Spinal cord (tissue), 10 donors: ENCODE measurements at places on chromosomes 5 and 9.
A peak's percentile ranks its signal among the peaks of the same experiment; 100 is the strongest.

DNA sequence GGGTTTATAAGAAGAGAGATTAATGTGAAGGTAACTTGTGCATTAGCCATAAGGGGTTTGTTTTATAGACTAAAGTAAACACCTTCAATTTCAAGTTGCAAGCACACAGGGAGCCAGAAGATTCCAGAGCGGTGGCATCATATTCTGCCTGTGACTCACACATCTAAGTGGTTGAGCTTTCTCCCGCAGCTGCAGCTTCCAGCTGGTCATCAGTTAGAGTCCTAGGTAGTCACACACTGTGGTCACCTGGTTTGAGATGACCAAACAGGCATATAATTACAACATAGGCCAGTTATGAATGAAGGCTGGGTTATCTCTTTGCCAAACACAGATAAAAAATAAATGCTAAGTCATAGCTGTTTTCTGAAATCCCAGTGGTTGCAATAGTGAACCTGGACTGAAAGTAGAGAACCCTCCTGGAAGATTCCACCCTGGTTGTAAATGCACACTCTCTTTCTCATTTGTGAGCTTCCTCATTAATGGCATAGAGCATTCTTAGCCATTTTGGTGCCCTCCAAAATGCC, 171.3 kb downstream of the GDNF start:
- DNase-seq, result no peak

DNA sequence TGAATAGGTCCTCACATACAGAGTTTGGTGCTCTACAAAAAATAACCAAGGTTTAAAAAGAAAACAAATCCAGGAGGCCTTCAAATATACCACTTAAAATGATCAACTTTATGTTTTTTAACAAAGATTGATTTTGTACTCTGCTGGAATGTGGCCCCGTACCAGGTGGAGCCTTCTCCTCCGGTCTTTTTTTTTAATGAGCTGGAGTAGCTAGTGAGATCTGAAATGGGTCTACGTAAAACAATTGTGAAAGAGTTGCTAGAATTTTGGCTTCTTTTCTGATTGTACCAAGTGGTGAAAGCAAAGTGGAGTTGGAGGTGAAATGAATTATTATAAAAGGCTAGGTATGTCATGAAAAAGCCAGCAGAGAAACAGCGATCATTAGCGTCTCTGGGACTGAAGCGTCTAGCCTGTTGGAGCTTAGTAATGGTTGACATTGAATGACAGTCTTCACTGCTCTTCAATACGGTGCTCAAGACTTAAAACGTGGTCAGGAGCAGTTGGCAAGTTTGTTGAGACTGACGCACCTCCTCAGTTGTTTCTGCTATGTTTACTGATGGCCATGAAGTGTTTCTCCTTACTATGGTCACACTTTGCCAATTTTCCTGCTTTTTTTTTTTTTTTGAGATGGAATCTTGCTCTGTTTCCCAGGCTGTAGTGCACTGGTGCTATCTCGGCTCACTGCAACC, 84.4 kb downstream of the DAPK1 start:
- no peak for DNase-seq

GRCh38 chr9:132975961-132976360, 2.5 kb upstream of the GFI1B start:
- no peak for DNase-seq

DNA sequence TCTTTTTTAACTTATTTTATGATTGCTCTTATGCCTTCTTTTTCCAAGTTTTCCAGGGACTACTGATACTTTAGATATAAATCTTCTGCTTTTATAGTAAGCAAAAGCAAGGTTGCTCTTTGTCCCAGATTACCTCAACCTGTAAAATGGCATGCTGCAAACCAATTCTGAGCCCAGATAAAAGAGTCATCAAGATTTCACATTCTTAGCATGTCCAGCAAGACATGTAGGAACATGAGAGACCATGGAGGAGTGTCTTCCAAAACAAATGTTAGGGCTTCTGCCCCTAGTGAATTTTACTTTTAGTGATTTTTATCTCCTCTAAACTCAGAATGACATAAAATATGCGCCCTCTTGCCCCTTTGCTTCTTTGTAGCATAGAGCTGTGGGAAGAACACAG, 7.0 kb upstream of the CDC20B start:
- no peak for DNase-seq

GRCh38 chr9:93620041-93620506, 43.7 kb downstream of the PHF2 start:
- no peak for DNase-seq

- DNase-seq, result no peak
Measured at GRCh38 chr5:75351139-75351926, 14.3 kb downstream of the HMGCR start.

GRCh38 chr9:123691765-123692303, 238.1 kb downstream of the DENND1A start:
- no peak for DNase-seq

DNA sequence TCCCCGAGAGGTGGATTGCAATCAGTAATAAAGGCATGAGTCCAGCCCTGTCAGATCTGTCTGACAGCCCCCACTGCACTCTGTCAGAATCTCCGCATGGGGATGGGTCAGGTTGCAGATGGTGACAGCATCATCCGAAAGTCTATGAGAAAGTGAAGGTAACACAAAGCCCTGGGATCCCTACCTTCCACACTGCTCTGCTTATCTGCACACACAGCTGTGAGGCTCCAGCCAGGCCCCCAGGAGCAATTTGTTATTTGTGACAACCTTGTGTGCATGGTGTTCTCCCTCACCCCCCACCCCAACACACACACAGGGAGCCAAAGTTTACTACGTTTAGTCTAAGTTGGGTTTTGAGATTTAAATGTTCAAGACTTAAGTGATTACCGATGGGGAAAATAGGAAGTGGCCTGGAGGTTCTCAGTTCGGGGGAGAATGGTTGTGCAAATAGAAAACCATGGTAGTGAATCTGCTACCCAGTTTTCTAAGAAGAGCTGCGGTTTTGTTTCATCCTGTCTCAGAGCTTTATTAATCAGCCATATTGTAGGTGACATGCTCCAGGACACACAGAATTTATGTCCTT, 92.7 kb downstream of the SV2C start:
- DNase-seq, result no peak

DNA sequence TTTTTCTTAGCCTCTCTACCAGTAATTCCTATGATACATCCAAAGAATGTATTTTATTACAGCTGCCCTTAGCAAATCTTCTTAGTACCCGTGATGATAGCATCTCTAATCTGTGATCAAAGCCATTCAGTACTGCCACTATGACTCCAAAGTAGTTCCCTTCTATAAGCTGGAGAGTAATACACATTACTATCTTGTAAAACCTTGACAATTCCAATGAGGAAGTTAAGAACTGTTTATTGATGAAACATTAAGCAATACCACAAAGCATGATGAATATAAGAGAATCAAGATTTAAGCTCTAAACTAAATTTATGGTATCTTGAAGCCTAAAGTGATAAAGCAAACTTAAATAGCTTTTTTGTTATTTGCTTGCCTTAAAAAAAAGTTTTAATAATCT, 86.1 kb downstream of the SMIM23 start:
- DNase-seq, result no peak

DNA sequence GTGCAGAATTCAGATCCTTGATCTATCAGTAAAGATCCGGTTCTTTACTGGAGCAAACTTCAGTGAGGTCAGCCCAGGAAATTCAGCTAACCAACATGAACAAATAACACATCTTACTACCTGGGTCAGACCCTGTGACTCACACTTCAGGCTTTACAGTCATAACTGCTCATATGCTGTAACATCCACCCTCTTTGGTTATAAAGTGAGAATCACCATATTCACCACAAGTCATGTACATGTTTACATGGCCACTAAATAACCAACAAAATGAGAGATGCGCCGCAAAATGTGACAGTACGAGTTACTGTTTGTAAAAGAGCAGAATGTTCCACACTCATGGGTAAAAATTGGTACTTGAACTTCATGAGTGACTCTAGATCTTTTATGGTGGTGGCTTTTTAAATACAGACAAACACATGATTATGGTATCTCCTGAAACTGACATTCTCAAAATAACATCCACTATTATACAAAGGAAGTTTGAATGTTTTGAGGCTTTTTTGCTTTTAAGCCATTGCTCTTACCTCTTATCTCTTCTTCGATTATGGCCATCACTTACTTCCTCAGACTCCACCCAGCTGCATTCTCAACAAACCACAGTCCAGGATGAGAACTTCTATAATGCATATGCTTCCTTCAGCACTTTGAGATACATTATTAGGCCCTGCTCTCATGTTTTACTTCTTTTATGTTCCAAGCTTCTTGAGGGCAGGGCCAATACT, 516.6 kb downstream of the RAB3C start:
- DNase-seq, result no peak

GRCh38 chr9:80605129-80605528, 1033.4 kb downstream of the TLE4 start:
- peak; percentile 13 for DNase-seq

GRCh38 chr5:98397081-98397480, 376.4 kb upstream of the RGMB start:
- DNase-seq, result no peak

- no peak for DNase-seq
Measured at GRCh38 chr5:143679777-143680176, 132.2 kb upstream of the HMHB1 start.

DNA sequence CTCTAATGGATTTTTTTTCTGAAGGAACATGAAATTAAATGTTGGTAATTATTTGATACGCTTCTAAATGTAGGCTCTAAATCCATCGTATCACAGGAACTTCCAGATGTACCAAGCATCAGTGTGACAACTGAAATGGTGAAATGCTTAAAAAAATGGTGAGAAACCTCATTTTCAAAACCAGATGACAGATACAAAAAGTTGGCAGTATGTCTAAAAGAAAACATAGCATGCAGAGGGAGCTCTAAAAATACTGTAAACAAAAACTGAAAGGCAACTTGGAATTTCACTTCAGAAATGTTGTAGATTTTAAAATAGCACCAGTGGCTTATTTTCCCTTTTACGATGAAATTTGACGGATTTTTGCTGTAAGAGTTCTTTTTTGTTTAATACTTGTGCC, 1043.6 kb upstream of the WWC1 start:
- no peak for DNase-seq

- peak; percentile 85 for DNase-seq
Measured at GRCh38 chr9:36166168-36166927, 2.8 kb upstream of the CCIN start.

GRCh38 chr5:5050801-5051200, 89.3 kb upstream of the ADAMTS16 start:
- DNase-seq, result no peak

DNA sequence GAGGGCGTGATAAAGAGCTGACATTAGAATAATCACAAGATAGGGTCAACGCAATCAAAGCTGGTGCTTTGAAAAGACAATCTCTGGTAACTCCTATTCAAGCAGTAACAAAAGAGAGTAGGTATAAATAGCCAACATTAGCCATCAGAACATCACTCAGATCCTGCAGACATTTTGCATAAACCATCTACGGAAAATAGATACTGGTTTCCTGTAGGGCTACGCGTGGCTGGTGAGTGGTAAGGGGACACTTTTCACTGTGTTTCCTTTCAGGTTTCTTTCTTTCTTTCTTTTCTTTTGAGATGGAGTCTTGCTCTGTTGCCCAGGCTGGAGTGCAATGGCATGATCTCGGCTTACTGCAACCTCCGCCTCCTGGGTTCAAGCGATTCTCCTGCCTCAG, 22.3 kb downstream of the TTF1 start:
- no peak for DNase-seq

DNA sequence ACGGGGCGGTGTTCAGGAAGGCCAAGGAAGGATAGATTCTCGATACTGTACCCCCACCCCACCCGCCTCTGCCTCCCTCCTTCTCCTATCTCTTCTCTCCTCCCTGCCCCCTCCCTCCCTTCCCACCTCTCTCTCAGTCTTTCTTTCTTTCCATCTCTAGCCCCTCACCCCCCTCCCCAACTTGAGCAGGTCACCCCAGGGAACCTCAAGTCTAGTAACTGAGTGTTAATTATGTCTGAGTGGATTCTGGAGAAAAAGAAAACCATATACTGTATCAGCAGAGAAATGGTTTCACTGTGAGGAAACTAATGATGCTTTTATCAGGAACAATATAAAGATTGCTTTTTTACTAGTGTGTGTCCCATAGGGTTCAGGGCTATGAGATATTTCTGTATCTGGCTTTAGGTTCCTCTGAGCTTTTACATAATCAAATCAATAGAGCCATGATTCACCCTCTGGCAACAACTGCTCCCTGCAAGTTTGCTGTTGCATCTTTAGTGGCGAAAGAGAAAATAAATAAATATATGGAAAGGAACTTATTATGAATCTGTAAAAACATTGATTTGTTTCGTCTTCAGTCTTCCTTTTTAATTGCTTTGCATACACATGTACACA, 639.7 kb downstream of the CCDC171 start:
- no peak for DNase-seq

DNA sequence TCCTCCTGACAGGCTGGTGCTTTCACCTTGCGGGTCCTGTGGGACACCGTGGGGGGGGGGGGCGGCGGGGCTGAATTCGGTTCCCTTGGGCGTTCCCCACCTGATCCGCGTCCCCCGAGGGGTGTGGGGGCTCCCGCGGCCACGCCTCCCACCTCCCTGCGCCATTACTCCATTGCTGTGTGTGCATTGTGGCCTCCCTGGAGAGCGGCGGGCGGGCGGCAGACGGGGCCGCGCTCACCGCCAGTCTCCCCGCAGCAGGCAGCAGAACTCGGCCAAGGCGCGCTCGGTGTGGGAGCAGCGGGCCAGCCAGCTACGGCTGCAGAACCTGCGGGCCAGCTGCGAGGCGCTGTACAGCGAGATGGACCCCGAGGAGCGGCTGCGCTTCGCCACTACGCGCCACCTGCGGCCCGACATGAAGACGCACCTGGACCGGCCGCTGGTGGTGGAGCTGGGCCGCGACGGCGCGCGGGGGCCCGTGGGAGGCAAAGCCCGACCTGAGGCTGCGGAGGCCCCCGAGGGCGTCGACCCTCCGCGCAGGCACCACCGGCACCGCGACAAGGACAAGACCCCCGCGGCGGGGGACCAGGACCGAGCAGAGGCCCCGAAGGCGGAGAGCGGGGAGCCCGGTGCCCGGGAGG, 145.3 kb downstream of the CACNA1B start:
- no peak for DNase-seq

GRCh38 chr5:40877371-40877988, 31.8 kb upstream of the C7 start:
- no peak for DNase-seq

DNA sequence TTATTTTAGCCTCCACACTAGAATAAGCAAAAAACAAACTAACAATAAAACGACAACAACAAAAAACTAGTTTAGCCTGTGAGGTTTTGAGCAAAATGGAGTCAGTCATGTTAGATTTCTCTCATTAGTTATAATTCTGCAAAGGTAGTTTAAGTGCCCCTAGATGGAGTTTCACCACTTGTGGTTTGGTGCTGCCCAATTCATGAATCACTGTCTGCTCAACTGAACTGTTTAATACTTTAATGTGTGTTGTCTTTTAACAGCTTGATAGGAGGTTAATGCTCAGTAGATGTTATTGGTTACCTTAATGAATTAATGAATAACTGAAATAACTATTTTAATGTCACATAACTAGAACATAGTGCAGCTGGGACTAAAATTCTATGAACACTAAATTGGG, 3.5 kb upstream of the PLAA start:
- DNase-seq, result no peak

DNA sequence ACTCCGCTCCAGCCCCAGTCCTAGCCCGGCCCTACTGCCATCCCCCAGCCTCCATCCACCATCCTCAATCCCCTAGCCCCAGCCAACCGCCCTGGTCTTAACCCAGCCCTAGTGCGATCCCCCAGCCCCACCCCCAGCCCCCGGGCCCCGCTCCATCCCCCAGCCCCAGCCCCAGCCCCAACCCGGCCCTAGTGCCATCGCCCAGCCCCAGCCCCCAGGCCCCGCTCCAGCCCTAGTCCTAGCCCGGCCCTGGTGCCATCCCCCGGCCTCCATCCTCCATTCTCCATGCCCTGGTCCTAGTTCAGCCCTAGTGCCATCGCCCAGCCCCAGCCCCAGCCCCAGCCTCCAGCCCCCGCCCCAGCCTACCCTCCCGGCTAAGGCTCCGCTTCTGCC, 398 bp downstream of the TOR1A start:
- DNase-seq, result no peak
